Right cardiac atrium (tissue), 5 donors: ENCODE measurements at places on chromosomes 7 and 10.

GRCh38 chr10:75427951-75428350 is 3.5 kb upstream of the LRMDA start:
- DNase-seq, result no peak

DNA sequence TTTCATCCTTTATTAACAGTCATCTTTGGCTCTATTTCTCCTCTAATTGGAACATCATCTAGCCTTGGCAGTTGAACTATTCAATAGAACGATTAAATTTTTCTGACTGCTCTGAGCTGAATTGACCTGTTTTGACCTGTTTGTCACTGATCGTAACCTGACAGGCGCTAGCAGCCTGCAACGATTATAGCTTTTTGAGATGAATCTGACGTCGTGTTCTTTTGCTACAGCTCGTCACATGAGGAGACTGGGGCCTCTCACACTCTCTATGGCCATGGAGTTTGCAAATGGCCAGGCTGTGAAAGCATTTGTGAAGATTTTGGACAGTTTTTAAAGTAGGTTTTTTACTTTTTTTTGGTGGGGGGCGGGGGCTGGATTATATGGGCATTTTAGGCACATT is 229.8 kb downstream of the FOXP2 start:
- DNase-seq, result no peak

DNA sequence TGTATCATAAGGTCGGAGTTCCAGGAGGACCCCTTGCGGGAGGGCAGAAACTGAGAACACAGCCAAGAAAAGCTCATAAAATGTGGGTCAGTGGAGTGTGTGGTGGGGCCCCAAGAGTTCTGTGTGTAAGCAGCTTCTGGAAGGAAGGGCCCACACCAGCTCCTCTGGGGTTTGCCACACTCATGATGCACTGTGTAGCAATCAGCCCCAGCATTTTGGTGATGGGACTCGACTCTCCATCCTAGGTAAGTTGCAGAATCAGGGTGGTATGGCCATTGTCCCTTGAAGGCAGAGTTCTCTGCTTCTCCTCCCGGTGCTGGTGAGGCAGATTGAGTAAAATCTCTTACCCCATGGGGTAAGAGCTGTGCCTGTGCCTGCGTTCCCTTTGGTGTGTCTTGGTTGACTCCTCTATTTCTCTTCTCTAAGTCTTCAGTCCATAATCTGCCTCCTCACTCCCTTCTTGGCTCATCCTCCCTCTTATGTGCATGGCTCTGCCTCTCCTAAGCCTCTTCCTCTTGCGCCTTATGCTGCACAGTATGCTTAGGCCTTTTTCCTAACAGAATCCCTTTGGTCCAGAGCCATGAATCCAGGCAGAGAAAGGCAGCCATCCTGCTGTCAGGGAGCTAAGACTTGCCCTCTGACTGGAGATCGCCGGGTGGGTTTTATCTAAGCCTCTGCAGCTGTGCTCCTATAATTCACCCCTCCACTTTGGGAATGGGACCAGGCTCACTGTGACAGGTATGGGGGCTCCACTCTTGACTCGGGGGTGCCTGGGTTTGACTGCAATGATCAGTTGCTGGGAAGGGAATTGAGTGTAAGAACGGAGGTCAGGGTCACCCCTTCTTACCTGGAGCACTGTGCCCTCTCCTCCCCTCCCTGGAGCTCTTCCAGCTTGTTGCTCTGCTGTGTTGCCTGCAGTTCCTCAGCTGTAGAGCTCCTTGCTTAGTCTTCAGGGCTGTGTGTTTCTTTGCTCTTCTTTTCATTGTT is 17.8 kb downstream of the PRSS2 start:
- no peak for DNase-seq

- no peak for DNase-seq
Measured at GRCh38 chr10:108735380-108735779, 1187.9 kb downstream of the XPNPEP1 start.

GRCh38 chr7:6121141-6121540 is 90.0 kb downstream of the ANKRD61 start:
- no peak for DNase-seq

GRCh38 chr10:132363921-132364593 is 32.1 kb downstream of the LRRC27 start:
- DNase-seq, result no peak

GRCh38 chr7:100675581-100676350 is 2.2 kb downstream of the GNB2 start:
- DNase-seq, result peak; percentile 87

GRCh38 chr7:699476-700170 is 26.9 kb upstream of the DNAAF5 start:
- DNase-seq, result no peak

DNA sequence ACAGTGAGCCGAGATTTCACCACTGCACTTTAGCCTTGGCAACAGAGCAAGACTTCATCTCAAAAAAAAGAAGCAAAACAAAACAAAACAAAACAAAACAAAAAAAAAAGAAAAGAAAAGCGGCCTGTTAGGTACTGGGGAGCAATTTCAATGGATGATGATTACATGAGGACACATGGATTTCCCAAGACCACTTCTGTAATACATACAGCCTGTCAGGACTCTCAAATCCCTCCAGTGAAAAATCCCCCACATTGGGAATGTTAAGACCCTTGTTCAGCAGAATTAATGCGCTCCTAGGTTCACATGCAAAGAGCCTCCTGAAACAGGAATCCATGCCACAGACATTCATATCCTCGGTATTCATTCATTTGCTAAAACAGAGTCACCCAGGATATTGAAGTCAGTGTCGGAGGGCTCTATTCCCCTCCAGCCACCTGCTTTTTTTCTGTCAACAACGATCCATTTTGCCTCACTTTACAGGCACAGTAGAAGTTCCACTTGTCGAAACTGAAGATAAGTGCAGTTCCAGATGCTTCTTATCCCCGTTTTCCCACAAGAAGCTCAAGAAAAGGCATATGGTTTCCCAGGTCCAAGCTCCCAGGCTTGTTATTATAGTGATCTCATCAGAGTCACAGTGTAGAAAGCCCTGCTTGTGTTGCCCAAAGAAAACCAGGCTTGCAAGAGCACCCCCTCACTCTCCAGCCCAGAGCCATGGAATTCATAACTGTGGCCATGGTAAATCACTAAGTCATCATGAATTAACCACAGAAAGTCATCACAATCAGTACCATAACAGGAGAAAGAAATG is 20.2 kb downstream of the SLC16A12 start:
- DNase-seq, result peak; percentile 39
